Kasumi-1 (cell line): ENCODE measurements at places on chromosomes 6 and 20.
A peak's percentile ranks its signal among the peaks of the same experiment; 100 is the strongest.

DNA sequence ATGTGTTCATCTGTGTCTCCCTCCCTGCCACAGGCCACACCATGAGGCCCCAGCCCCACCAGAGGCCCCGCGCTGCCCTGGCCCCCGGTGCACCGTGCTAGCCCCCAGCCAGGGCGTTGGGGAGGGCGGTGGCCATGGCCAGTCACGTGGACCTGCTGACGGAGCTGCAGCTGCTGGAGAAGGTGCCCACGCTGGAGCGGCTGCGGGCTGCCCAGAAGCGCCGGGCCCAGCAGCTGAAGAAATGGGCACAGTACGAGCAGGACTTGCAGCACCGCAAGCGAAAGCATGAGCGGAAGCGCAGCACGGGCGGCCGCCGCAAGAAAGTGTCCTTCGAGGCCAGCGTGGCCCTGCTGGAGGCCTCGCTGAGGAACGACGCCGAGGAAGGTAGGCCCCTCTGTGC, 30.3 kb downstream of the PPP1R16B start:
- DNase-seq: no peak

DNA sequence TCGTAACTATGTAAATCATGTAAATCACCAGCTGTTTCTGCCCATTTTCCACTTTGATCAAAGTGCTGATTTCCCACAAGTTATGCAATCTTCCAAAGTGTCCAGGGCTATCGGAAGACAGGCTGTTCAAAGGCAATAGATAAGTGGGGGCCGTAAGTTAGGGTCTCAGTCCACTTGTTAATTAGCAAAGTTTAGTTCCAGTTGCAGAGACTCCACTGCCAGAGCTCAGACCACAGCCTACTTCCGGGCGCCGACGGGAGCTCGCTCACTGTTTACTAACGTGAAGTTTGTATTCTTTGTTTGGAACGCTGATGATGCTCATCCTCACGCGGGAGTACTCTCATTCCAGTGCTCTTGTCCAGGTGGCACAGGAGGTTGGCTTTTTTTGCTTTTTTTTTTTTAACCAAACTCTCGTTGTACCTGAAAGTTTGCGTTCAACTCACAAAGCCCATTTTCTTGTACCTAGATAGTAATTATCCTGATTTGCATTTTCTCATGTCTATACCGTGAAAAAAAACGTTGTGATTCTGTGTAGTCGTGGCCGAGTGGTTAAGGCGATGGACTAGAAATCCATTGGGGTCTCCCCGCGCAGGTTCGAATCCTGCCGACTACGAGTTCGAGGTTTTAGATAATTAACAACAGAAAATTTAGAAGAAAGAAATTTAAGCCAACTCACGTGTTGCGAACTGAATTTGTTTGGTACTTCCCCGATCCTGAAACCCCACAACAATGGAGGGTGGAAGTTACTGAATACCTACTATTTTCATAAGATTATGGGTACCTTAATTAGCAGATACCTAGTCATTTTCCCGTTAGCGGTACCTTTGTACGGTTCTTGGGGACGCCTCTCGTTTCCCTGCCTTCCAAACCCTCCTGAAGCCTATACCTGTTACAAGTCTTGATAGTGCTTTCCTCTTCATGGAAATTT, 29.9 kb upstream of the ZNF184 start:
- DNase-seq: peak; percentile 83

GRCh38 chr6:24664046-24664987, 2.4 kb downstream of the TDP2 start:
- no peak for DNase-seq

- no peak for DNase-seq
Measured at GRCh38 chr20:62122654-62123449, 577 bp downstream of the LSM14B start.

DNA sequence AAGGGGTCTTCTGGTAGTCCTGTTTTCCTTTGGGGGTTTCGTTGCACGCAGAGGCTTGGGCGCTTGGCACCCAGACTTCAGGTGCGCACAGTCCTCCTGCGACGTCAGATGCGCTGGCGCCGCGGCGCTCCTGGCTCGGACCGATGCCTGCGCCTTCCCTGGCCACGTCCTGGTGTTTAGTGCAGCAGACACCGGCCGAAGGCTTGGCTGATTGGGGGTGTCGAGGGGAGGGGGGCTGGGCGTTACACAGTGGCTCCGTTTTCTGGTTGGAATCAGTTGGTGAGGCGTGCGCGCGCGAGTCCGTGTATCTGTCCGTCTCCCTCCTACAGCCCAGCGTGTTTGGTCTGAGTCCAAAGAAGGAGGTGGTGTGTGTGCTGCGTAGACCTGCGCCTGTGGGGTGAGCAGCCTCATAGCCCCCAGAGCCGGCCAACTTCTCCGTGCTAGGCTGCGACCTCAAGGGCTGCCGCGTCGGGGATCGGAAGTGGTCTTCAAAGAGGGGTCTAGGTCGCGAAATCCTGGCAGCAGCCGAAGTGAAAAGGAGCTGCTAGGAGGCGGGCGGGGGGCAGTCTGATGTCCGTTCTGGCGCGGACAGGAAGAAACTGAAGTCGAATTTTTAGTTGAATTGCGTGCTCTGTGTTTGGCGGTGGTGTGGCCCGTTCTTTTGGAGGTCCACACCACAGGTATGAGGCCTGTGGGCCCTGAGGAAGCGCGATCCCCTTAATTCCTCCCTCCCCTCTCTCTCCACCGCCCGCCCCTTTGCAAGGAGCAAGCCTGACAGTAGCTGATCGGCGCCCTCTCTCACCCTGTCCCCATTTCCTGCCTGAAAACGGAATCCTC, 1.5 kb downstream of the SYNDIG1 start:
- DNase-seq: no peak

DNA sequence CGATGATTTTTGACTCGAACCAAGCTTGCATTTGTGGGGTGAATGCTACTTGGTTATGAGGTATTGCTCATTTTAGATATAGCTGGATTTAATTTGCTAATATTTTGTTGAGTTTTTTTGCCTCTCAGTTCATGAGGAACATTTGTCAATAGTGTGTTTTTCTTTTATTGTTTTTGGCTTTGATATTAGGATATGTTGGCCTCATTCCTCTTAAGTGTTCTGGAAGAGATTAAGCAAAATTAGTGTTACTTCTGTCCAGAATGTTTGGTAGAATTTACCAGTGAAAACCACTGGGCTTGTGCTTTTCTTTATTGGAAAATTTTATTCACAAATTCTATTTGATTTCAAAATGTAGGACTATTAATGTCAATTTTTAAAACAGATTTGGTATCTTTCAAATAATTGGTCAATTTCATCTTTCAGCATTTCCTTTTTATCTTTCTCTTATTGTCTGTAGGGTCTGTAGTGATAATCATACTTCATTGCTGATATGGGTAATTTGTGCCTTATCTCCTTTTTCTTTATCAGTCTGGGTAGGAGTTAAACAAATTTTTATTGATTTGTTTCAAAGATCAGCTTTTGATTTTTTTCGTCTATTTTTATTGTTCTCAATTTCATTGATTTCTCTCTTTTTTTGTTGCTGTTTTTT, 14.1 kb downstream of the AIG1 start:
- no peak for DNase-seq

DNA sequence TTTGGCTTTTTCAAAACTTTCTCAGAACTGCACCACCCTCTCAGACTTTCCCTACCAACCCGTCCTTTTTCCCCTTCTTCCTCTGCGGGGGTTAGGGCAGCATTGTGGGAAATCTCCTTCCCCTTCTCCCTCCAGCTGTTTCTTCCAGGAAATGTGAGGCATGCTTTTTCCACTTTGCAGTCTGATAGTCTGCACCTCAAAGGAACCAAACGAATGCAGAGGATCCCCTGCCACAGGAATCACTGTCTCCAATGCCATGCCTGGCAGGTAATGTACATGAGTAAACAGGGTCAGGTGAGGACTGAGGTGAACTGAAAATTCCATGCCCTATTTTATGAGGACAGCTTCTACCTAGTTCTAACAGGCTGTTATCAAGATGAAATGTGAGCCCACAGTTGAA, 218.4 kb downstream of the BCAS1 start:
- DNase-seq: no peak

GRCh38 chr6:170132011-170132521, 158.8 kb downstream of the DLL1 start:
- DNase-seq: no peak

GRCh38 chr6:99147206-99147605, 199.5 kb upstream of the FBXL4 start:
- DNase-seq: no peak

DNA sequence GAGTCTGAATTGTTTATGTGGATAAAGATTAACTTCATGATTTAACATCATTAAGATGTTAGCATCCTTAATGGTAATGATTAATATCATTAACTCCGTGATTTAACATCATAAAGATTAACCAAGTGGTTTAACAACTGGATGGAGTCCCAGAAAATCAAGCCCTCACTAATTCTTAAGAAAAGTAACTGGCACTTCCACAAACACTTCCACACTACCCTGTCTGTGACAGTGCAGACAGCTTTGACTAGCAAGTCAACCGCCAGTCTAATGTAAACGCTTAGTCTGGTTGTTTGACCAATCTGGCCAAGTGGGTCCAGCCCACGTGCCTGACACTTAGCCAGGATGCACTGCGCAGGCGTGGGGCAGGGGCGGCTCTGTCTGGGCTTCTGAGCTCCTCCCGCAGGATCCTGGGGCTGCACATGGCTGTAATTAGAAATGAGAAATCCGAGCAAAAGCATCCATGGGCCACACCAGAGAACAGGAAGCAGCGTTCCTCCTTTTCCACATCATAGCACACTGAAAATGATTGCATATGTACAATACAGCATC, 424.2 kb downstream of the FOXA2 start:
- DNase-seq: no peak
